ENCODE measurements at places on chromosomes 3 and 15. TPM values are rescaled to one million over a fixed set of nuclear protein-coding genes. Genes with fewer than 3 reads are reported as not detected.

DNA sequence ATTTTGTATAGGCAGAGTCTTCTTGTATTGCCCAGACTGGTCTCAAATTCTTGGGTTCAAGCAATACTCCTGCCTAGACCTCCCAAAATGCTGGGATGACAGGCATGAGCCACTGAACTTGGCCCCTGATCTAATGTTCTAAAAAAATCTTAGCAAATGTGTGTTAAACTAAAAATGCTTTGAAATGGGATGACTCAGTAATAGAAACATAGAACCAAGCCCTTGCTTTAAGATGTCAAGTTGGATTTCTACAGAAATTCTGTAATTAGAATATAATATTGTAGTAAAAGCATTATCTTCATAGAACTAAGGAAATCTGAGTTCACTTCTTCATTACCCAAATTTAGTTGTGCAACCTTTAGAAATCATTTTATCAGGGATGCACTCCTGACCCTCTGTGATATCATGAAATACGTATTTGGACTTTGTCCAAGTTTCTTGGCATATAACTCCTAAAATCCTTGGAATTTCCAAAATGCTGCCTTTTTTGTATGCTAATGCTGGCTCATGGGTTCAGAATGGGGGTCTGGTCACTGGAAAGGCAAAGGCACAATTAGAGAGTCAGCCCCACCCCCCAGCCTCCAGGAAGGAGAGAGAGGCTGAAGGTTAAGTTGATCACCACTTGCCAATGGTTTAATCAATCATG, 217.3 kb downstream of the TP63 start:
- no peak for DNase-seq

GRCh38 chr3:77536038-77536775, 496.3 kb downstream of the ROBO2 start:
- no peak for DNase-seq

DNA sequence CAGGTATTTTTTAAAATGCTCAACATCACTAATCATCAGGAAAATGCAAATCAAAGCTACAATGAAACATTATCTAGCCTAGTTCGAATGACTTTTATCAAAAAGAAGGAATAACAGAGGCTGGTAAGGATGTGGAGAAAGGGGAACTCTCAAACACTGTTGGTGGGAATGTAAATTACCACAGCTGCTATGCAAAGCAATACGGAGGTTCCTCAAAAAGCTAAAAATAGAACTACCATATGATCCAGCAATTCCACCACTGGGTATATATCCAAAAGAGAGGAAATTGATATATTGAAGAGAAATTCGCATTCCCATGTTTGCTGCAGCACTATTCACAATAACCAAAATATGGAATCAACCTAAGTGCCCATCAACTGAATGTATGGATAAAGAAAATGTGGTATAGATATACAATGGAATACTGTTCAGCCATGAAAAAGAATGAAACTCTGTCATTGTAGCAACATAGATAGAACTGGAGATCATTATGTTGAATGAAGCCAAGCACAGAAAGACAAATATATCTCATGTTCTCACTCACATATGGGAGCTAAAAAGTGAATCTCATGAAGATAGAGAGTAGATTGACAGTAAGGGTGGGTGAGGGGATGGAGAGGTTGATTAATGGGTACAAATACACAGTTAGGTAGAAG, 19.7 kb upstream of the CLN6 start:
- no peak for DNase-seq

DNA sequence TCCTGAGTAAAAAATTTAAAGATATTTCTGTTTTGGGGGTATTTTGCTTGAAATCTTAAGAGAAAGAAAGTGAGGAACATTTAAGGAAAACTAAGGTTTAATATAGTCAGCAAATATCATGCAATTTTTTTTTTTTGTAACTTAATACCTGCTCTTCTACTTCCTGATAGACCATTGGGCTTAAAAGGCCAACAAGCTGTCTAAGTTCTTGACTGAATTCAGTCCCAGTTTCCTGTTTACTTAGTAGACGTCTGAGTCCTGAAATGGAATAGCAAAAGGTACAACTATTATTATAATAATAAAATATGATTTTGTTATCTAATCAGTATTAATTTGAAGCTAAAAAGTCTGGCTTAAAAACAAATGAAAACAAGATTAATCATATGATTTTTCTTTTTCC, 37.9 kb downstream of the IQCB1 start:
- no peak for DNase-seq

GRCh38 chr3:100782906-100783305, 73.6 kb downstream of the TFG start:
- DNase-seq = no peak

DNA sequence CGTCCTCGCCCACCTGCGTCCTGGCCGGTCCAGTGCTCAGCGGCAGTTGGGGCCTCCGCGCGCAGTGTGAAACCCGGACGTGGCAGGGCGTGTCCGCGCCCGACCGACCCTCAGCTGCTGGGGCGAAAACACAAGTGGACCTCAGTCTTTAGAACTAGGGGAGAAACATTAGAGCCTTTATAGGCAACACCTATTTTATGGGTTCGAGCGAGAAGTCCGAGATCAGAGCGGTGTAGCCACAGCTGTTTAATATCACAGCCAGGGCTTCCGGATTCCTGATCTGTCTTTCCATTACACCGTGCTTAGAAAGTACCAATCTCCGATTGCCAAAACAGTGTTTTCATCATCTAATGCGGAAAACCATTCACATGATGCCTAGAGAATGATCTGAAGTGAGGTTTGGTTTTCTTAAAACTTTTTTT, 506 bp downstream of the RAD51 start:
- no peak for DNase-seq

GRCh38 chr15:45795440-45796069, 160.7 kb downstream of the SQOR start:
- no peak for DNase-seq

The STAC gene
- 1.3 TPM for total RNA-seq

The UROC1 gene
- not detected for total RNA-seq

The GP5 gene
- total RNA-seq = not detected

Data from heart right ventricle (tissue), 16 donors.